ENCODE measurements at places on chromosomes 1 and 21.

DNA sequence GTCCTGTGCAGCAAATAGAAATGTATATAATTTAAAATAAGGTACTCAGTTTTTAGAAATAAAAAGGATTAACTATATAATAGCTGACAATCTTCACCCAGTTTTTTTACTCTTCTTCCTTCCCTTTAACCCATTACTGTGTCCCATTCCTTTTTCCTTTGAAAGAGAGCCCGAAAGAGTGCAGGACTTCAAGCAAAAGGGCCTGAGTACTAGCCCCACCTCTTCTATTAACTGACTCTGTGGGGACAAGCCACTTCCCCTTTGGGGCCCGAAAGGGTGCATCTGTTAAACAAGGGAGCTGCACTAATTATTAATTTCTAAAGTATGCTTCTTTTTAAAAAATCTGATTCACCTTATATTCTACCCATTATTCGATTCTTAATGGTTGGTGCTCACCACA is 3.3 kb downstream of the USP24 start:
- DNase-seq: no peak

- no peak for DNase-seq
These were observed 240.4 kb downstream of the PTGER3 start for GRCh38 chr1:70807088-70807664.

DNA sequence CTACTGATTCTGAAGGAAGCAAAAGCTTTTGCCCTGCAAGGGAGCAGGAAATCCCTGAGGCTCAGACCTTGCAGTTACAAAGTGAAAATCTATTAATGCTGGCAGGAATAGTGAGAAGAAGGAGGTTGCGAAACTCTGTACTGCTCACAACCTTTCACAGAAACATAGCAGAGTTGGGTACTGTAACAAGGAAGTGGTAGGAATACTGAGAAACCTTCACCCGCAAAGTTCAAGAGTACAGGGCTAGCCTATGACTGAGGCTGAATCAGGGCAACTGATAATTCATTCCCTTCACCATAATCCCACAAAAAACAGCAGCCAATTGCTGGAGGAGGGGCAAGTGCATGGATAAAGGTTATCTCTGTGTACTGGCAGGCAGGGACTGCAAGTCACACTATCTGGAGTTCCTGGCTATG is 23.9 kb upstream of the KCTD3 start:
- no peak for DNase-seq

DNA sequence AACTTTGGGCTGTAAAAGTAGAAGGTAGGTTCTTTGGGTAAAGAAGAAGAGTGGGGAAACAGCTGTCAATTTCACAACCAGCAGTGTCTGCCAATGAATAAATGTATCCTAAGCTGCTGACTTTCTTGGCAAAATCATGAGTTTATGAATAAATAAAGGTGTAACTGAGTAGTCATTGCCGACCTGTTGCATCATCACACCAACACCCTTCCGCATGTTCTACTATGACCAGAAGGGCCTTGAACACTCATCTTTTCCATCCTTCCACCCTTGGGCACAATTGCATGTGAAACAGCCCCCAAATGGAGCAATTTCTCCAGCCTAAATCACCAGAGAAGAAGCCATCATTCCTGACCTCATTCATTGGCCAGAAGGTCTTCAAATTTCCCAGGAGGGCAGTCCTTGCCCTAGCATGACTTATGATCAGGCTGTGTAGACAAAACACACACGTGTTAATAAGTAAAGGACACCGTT is 31.2 kb upstream of the QSOX1 start:
- no peak for DNase-seq

GRCh38 chr21:41429925-41430491 is 4.0 kb downstream of the MX1 start:
- DNase-seq: no peak

DNA sequence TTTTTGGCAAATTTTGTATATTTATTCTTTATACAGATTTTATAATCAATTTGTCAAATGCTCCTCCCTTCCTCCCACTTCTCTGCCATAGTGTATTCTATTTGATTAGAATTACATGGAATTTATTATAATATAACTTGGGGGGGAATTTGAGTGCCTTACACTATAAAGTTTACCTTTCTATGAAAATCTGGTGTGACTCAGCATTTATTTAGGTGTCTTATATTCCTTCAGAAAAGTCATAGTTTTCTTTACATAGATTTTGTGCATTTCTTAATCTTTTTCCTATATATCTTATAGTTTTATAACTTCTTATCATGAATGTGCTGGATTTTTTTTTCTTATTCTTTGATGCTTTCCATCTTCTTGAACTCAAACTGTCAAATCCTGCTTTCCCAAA is 21.3 kb downstream of the FASLG start:
- no peak for DNase-seq

Measured in GM12892 (cell line).